ENCODE measurements at places on chromosomes 11 and 22.

DNA sequence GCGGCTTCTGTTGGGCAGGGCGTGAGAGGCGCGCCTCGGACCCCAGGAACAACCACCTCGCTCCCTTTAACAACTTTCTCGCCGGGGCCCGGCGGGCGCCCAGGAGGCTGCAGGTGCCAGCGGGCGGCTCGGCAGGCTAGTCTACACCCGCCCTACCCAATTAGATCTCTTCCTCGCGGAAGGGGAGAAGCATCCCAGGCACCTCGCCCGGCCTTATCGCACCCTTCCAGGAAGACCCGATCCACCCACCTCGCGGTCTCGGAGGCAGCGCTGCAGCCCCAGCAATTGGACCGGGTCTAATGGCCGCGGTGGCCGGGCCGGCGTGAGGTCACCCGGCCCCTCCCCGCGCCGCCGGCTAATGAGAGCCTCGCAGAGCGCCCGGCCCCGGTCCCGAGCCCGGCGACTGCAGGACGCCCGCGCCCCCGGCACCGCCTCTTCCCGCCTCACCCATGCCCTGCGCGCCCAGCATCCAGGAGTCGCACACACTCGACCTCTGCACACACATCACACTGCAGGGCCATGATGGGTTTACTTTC is at the start of gene PLAAT3:
PLAAT3 (minus strand) TSS at position 298 of the 536 bp plus-strand sequence. CDS start 419 bp downstream, outside the sequence.
- DNase-seq: no peak

GRCh38 chr22:19718456-19719049 is 4.2 kb downstream of the SEPTIN5 start:
- no peak for DNase-seq

- no peak for DNase-seq
Observed at GRCh38 chr11:121567995-121568394, 115.2 kb upstream of the SORL1-AS1 start.

DNA sequence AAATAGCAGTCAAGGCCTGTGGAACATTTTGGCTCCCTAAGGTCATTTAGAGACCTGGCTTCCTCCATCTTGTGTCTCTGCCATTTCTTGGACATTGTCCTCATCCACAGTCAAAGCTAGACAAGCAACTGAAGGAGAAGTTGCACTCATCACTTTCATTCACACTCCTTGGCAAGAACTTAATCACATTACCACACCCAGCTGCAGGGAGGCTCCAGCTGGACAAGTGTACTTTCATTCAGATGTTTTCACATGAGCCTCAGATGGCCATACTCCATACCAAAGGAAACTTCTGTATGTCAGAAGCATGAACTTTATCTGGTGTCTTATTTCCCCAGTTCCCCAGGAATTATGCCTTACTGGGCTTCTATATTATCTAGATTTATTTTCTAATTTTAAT is 537.4 kb downstream of the TMEM135 start:
- DNase-seq: no peak

DNA sequence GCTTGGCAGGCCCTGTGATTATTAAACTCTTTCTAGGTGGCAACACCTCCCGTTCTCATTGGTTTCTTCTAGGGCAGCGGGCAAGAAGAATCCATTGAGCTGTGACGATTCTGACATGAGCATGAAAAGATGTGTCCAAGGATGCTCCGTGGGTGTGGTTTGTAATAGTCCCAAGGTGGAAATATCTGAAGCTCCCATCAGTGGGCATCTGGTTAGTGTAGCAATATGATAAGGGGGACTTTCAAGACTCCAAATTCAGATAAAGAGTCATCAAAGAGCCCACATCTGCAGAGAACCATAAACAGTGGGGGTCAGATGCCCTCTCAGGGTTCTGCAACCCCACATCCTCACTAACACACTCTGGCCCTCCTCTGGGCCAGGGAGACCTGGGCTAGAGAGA is 42.6 kb downstream of the TST start:
- no peak for DNase-seq

GRCh38 chr11:123616505-123617198 is 37.8 kb downstream of the SCN3B start:
- DNase-seq: no peak

- DNase-seq: no peak
Observed at GRCh38 chr11:2294926-2295290, 6.8 kb downstream of the C11orf21 start.

GRCh38 chr11:83105168-83105567 is 33.5 kb upstream of the RAB30 start:
- no peak for DNase-seq

DNA sequence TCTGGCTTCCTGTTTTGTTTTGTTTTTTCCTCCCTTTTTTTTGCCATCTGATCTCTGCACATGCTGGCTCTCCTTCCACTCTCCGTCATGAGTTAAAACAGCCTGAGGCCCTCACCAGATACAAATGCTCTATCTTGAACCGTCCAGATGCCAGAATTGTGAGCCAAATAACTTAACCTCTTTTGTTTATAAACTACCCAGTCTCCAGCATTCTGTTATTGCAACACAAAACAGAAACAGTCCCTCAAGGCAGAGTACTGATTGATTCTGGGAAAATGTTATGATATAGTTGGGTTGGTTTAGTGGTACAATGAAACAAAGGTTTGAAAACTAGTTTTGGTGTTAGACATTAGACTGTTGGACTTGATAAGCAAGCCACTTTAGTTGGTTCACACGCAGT is 1390.0 kb upstream of the RAG2 start:
- no peak for DNase-seq

DNA sequence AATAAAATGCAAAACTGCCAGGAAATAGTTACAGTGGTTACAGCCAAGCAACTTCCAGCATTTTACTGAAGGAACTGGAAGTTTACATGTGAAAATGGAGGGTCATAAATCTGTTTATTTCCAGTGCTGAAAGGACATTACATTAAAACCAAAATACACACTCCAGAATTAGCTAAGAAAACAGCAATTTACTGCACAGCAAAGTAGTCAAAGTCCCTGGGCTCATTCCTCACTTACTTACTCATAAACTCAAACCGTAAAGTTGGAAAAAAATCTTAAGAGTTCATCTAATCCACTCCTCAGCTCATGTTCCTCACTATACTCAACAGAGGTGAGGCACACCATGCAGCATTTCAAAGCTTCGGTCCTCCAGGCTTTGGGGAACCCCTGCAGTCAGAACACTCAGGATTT is 17.4 kb downstream of the CTSC start:
- DNase-seq: no peak

DNA sequence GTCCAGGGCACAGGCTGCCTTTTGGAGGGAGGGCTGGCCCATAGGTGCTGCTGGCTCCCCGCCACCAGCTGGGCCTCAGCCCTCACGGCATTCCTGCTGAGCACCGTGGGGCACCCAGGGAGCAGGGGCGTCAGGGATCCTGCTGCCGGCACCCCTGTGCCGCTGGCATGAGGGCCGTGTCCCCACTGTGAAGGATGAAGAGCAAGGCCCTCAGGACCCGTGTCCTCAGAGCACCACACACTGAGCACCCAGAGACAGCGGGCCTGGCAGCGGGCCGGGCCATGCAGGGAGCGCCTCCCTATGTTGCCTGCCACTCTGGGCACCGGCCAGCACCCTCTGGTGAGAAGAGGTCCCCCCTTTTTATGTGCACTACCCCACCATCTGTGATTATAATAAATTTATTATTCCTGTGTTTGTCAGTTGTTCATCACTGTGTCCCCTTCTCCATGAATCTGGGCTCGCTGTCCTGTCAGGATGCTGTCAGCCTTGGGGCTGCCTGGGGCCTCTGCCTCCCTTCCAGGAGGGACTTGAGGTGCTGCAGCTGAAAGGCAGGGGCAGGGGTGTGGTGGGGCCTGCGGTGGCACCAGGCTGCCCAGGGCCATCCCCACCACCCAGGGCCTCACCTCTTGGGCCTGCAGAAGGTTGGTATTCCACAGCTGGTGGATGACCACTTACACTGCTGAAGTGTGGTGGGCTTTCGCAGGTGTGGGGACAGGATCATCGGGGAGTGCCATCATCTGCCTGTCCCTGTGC is 80.0 kb downstream of the MED15 start:
- DNase-seq: no peak

DNA sequence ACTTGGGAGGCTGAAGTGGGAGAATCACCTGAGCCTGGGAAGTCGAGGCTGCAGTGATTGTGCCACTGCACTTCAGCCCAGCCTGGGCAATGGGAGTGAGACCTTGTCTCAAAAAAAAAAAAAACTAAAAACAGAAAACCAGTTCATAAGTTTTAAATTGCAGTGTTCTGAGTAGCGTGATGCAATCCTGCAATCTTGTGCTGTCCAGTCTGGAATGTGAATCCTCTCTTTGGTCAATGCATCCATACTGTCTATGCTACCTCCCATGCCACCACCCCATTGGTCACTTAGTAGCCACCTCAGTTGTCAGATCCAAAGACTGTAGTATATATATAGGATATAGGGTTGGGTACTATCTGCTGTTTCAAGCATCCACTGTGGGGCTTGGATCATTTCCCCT is 11.1 kb downstream of the YAP1 start:
- DNase-seq: no peak

GRCh38 chr22:46114518-46115387 is 35.6 kb upstream of the PPARA start:
- DNase-seq: no peak

- DNase-seq: no peak
Observed at GRCh38 chr11:114610984-114611944, 15.7 kb upstream of the NXPE4 start.

DNA sequence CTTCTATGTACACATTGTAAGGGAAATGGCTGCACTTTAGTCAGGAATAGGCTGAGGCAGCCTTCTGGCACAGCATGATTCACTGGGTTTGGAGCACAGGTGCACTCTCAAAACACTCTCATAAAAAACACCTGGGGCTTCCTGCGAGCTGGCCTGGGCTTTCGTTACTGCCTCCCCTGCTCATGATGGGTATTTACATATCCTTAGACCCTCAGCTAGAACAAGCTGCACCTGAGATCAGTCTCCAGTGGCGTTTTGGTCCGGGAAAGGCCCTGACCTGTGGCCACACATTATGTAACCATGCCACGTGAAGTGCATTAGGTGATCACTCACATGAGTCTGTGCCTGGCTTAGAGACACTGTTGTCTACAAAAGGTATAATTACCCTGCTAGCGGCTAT is 321.7 kb downstream of the TMEM135 start:
- DNase-seq: no peak

DNA sequence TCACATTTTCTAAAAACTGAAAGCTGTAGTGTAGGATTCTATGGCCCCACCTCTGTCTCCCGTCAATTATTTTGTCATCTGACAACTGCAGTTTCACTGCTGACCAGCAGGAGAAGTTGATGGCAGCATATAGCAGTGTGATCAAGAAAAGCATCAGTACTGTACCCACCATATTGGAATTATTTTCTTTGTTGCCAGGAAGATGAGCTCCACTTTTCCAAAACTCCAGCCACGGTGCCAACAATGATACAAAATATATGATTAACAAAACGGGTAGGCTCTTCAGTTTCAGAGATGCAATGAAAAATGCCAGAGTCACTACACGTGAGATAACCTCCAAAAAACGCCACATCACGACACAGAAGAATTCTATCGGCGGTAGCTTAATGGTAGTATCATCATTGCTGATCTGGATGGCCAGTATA is 41.3 kb downstream of the XKR3 start:
- no peak for DNase-seq

- no peak for DNase-seq
Observed at GRCh38 chr11:47415949-47416472, 7.6 kb downstream of the SLC39A13 start.

GRCh38 chr22:19063581-19064353 is 58.4 kb downstream of the DGCR2 start:
- no peak for DNase-seq

DNA sequence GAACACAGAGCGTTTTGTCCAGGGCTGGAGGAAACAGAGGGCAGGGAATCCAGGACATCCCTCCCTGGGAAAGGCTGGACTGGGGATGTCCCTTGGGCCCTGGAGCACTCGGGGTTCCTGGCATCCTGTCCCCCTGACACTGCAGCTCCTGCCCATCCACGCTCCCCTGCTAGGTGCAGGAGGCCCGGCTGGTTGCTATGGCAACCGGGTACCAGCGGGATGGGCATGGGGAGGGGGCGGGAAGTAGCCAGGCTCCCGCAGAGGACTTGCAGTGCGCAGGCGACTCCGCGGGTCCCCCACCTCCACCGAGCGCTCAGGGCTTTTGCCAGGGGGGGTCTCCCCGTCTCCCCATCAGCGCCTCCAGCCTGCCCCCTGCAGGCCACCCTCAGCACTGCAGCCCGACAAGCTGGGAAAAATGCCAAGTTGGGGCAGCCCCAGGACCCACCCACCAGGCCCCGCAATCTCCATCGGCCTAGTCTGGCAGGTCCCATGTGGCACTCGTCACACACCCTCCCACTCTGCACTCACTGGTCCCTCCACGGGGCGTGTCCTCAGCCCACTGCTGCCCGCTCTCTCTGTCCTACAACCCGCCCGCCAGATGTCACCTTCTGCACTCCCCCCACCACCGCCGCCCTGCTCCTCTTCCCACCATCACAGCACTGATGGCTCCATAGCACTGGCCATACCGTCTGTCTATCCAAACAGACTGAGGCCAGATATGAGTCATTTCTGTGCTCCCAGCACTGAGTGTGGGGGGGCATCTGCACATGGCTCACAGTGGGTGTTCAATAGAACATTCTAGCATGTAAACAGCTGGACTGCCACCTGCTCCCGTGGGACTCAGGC is 31.5 kb downstream of the KIAA0930 start:
- no peak for DNase-seq

DNA sequence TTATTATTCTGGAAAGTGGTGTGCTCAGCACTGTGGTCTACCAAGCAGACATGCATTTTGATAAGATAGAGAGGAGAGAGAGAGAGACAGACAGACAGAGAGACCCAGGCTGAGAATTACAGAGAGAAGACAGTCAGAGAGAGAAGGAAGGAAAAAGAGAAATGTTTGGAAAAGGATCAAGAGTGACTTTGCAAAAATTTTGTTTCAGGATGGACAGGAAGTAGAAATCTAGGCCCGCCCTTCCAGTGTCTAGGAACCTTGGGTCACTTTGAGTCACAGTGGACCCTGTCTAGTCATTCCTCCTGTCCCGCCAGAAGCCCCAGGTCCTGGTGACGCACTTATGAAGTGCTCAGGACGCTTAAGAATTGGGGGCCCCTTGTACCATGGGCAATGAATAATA is 166.7 kb downstream of the ST3GAL4 start:
- no peak for DNase-seq

GRCh38 chr11:29518389-29519174 is 498.2 kb downstream of the KCNA4 start:
- no peak for DNase-seq

DNA sequence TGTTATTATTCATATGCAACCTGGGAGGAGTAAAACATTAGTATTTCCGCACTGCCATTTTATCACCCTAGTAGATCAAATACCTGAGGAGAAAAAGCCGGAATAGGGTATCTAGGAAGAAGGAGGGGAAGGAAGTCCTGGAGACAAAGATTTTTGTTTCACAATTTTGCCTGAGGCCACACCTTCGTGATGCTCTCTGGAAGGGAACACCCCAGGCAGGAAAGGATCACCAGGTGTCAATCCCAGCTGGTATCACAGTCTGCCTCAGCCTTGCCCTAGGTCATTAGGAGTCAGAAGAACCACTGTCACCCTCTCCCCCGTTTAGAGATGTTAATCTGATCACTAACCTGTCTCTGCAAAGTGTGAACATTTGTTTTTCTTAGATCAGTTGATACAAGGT is 35.4 kb upstream of the IGSF9B start:
- no peak for DNase-seq

- DNase-seq: no peak
Observed at GRCh38 chr22:39431821-39432251, 25.0 kb upstream of the MGAT3 start.

GRCh38 chr11:63427971-63428508 is 58.5 kb downstream of the SLC22A9 start:
- DNase-seq: no peak
